ENCODE measurements at places on chromosomes 16 and 17.
A peak's percentile ranks its signal among the peaks of the same experiment; 100 is the strongest.

GRCh38 chr17:50056217-50056960, 479 bp downstream of the ITGA3 start:
- peak; percentile 40 for DNase-seq

DNA sequence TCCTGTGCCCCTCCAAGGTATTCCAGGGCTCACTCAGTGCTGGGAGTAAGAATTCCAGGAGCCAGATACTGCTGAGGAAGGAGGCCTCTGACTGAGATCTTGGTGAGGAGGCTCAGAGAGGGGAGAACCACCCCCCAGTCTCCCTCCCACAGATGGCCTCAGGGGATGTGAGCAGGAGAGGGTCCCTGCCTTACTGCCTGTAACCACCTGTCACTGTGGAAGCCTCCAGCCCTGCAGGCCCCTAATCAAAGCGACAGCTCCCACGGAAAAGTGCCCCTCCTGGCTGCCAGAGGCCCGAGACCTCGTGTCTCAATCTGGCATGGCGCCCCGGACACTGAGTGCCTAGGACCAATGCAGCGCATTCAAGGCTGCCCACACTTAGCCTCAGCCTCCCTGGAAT, 7.7 kb upstream of the C17orf113 start:
- no peak for DNase-seq

GRCh38 chr17:83111516-83112282, 32.3 kb downstream of the METRNL start:
- DNase-seq: no peak

GRCh38 chr17:19386974-19387920, at the start of gene MFAP4:
Gene MFAP4, minus strand, starts transcription at chr17:19387190. Its CDS starts 35 bp downstream, at chr17:19387155.
- DNase-seq: no peak

DNA sequence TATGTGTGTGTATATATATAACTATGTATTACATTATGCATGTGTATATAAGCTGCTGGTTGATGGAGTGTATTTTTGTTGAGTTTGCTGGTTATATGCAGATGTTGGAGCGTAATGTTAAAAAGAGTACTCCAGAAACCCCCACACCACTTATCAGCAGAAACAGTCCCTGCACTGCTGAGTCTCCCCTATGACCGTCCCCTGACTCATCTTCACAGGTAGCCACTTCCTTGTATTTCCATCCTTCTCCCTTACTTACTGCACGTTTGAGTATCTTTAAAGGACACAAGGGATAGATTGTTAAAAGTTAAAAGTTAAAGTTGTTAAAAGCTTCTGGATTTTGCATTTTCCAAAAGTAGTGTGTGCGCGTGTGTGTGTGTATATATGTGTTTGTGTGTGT, 853.9 kb upstream of the EEF2KMT start:
- DNase-seq: no peak

DNA sequence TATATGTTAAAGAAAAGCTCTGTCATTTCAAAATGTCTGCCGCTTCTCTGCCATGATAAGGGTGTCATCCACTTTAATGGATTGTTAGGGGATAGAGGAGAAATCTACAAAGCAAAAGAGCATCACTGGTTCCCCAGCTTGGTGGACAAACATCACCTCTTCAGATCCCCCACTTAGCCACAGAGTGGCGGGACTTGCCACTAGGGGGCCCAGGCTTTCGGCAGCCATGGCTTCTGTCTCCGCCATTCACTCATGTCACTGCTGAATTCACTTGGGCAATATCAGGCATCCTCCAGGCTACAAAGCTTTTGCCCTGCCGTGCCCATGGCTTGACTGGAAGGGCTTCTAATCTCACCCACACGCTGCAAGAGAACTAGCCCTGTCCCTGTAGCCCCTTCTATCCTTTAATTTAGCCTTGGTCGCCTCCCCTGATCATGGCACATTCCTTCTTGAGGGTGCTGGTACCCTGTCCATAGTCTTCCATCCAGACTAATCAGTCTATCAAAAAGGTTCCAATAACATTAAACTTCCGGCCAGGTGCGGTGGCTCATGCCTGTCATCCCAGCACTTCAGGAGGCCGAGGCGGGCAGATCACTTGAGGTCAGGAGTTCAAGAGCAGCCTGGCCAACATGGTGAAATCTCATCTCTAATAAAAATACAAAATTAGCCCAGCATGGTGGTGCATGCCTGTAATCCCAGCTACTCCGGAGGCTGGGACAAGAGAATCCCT, 34.7 kb downstream of the SBK1 start:
- no peak for DNase-seq

GRCh38 chr17:48893646-48894508, 1.3 kb downstream of the ATP5MC1 start:
- no peak for DNase-seq

DNA sequence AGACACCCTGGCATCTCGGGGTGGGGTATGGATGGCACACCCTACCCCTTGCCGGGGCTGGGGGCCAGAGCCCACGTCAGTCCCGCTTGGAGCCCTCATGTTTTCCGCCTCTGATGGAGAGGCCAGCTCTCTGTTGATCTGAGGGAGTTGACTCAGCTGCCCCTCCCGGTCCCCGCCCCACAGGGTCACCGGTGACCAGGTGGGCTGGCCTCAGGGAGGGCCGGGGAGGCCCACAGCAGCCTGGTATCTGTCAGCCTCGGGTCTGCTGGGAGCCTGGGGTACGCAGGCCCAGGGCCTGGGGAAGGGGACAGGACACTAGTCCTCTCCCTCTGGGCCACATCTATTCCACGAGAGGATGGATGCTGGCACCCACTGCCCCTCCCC, 109.5 kb upstream of the CIBAR2 start:
- no peak for DNase-seq

DNA sequence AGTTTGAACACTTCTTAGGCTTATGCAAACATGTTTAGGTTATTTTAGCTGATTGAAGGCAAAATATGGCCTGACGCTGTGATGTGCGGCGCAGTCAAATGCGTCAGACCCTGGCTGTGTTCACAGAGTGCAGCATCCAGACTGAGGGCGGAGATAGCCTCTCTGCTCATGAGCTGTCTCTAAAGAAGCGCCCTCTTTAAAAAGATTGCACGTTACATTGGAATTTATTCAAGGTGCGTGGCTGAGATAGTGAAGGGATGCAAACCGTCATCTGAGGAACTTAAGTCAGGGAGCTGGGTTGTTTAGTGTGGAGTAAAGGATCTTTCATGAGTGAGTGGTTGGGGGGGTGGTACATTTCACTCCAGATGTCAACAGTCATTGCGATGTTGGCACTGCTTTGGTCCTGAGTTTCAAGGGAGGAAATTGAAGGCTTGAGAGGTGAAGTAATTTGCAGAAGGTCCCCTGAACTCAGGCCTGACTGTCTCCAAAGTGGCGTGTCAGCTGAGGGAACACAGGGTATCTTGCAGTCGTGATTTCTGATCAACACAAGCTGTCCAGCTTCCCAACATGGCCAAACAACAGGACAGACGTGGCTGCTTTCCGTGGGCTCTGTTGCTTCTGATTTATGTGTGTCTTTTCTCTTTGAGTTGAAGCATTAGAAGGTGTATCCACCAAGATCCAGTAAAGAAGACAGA, 33.4 kb downstream of the RPTOR start:
- no peak for DNase-seq

- DNase-seq: no peak
Observed at GRCh38 chr16:25395528-25395927, 137.9 kb upstream of the ZKSCAN2 start.

DNA sequence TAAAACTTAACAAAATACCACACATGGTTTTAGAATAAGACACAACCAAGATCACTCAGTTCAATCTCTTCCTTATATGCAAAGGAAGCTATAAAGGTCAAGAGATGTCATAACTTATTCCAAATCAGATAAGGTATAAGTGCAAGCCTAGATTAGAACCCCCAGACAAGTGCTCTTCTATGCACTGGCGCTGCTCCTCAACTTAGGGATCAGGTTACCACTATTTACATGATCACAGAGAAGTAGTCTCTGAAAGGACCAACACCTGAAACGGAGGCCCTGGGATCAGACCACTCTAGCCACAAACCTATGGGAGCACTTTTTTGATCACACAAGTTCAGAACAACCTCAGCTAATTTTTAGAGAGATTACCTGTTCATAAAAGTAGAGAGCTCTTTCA, 16.6 kb downstream of the COPS3 start:
- DNase-seq: no peak

GRCh38 chr16:49465661-49466528, 92.3 kb downstream of the C16orf78 start:
- DNase-seq: no peak

DNA sequence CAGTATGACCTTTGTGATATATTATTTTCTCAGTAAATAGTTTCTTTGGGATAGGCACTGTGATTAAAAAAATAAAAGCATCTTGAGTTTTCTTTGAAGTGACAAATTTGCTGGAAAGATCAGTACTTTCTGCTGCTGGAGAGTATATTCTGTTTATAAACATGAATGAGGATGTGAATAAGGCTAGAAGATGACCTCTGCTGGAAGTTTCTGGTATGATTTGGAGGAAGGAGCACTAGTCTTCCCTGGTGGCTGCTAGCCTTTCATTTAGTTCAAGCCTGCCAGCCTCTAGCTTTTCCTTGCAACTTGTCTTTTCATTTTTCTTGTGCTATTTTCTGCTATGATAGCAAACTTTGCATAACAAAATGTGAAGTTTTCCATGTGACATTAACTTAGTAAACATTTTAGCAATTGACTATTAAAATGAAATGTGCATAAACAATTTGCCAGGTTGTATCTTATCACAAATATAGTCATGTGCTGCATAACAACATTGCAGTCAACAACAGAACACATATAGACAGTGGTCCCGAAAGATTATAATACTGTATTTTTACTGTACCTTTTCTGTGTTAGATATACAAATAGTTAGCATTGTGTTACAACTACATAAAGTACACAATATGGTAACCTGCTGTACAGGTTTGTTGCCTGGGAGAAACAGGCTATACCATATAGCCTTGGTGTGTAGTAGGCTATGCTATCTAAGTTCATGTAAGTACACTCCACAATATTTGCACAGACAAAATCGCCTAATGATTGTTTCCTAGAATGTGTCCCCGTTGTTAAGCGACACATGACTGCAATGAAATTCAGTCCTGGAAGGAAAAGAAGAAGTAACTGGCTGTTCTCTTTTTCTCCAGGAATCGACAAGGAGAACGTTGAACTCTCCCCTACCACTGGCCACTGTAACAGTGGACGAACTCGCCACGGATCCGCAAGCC, 18.1 kb upstream of the RAB11FIP4 start:
- no peak for DNase-seq

DNA sequence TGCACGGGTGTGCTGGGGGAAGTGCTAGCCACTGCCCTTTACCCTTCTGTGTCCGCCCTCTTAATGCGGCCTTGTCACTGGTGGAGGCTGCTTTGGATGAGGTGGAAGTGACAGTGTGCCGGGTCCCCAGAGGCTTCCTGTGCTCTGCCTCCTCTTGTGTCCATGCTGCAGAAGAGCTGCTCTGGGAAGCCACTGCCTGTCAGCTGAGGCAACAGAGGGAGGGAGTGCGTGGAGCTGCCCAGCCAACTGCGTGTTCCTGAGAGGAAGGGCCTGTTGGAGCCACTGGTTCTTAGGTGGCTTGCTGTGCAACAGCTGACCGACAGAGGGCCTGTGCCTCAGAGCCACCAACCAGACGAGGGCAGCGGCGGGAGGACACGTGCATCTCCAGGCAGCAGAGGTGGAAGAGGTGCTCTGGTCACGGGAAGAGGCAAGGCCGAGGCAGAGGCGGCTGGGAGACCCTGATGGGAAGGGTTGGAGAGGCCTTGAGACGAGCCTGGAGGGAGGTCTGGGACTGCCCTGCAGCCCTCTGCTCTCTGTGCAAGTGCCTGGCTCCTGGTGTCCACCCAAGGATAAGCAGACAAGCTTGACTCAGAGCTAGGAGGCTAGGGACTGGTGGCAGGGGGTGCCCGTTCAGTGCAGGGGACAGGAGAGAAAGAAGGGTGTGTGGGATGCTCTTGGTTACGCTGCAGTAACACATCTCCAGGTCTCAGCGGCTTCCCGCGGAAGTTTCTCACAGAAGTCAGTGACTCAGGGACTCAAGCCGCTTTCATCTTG, 25.4 kb downstream of the B9D1 start:
- peak; percentile 35 for DNase-seq

DNA sequence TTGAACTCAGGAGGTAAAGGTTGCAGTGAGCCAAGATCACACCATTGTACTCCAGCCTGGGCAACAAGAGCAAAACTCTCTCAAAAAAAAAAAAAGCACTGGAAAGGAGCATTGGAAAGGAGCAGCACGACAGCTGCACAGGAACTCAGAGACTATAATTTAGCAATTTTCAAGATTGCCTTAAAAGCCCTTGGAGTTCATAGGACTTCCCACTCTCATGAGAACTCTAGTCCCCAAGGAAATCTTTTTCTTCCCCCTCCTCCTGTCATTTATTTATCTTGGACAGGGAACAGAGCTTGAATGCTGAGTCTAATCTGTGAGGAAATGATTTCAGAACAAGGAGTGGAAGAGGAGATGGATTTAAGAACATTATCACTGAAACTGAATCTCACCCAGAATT, 69.0 kb downstream of the PLXDC1 start:
- DNase-seq: no peak

GRCh38 chr16:19289811-19290485, 4.4 kb downstream of the CLEC19A start:
- DNase-seq: no peak

DNA sequence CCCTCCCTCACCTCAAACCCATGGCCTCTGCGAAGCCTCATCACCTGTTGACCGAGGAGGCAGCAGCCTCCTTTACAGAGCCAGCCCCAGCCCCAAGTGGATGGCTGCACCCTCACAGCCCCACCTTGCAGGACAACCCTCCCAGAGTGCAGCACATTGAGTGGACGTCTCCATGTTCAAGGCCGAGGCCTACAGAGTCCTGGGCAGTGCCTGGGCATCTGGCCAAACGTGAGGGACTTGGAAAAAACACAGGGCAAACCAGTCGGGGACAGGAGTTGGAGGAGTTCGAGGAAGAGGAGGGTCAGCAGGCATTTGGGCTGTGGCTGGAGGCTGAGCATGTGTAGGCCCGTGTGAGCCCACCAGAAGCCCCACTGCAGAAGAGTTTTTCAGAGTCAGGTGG, 39.6 kb downstream of the ACTG1 start:
- DNase-seq: no peak

DNA sequence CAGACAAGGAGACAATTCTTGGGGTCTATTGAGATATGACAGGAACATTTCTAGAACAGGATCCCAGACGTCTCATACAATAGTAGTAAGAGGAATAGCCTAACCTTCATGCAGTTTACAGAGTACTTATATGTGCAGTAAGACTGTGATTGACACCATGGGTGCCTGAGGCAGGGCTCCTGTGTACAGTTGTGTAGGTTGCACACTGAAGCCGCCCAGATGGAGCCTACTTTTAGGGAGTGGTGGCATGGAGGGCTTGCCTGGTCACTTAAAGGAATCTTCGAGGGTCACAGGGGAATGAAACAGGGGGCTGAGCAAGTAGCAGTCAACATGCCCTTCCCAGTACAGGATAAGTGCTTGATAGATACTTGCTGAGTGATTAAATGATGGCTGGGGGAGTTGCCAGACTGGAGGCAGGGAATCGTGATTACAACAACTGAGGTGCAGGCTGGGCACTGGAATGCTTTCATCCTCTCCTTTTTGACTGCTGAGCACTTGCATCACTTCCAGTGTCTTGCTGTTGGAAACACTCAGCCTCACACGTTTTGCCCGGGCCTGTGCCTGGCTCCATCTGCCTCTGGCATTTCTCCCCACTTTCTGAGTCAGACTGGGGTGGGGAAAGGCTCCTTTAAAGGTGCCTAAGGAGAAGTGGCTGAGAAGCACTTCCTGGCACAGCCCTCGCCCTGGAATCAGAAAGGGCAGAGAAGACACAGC, 71.0 kb downstream of the COPRS start:
- DNase-seq: no peak
